T-helper 1 cell (primary cell): ENCODE measurements at places on chromosomes 5 and 9.

DNA sequence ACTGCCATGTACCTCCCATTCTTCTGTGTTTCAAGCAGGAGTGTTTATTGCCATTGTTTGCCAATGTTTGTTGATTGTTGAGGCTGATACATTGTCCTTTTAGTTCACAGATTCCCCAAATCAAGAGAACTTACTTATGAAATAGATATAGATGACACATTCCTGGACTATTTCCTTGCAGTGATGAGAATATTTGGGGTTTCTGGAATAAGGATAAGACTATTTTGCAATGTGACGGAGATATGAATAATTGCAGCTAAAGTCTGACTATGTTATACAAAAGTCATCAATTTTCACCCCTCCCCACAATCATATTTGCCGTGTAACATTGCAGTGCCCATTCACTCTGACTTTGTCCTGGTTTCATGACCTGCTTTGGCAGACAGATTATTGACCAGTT lies 460.8 kb downstream of the CDH10 start:
- DNase-seq = no peak

- no peak for DNase-seq
Measured at GRCh38 chr5:168226012-168226411, 65.4 kb upstream of the WWC1 start.

GRCh38 chr5:91541696-91542095 lies 158.6 kb upstream of the ARRDC3 start:
- no peak for DNase-seq

GRCh38 chr5:55582256-55582655 lies 47.5 kb upstream of the PLPP1 start:
- no peak for DNase-seq
